ENCODE measurements at places on chromosomes 5 and 9.

GRCh38 chr5:82982846-82983245 lies 94.3 kb downstream of the TMEM167A start:
- DNase-seq, result no peak

GRCh38 chr5:174827558-174827957 lies 103.2 kb downstream of the MSX2 start:
- no peak for DNase-seq

DNA sequence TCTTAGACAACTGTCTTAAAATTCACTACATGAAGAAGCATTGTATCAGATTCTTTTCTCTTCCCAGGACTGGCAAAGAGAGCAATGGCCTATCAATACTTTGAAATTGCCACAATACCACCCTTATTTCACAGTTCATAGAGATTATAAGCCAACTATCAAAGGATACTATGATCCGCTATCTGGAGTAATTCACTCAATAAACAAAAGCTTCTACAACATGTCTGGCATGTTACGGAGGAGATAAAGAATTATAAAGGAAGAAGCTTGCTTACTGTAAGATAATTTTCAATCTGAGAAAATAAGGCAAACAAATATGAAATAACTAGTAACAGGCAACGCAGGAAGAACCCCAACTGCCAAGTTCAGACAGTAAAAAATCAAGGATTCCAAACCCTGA lies 114.8 kb downstream of the GNAQ start:
- DNase-seq, result no peak

- no peak for DNase-seq
Observed at GRCh38 chr9:91188719-91189590, 172.8 kb downstream of the AUH start.

DNA sequence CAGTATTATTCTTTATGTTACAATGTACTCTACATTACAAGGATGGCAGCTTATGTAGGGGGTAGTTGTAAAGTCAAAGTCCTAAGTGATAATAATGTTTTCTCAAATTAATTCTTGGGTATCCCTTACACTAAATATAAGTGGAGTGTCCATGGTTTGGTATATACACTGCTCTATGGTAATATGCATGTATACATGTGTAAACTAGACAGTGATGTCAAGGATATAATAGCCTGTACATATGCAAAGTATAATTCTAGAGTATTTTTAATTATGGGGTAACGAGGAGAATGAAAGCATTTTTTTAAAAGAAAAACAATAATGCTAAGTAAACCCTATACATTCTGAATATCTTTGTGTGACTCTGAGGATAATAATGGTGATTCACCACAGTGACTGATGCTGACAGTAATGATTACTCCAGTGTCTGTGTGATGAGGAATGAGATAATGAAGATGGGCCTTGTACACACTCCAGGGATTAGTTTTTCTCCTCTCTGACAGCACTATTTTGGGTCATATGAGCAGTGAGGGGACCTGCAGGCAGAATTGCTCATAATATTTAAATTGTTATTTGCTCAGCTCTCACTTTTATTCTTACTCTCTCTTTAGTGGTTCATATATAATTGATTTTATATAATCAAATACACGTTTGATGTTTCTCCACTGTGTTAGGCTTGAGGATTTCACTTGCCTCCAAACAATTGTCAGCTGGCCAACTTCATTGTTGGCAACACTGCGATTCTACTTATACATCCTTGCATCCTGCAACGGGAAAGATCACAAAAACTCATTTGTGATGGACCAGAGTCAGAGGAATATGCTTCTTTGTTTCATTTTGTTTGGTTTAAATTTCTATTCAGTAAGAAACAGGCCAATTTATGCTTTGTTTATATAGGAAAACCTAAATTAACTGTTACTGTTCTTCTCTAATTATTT lies 88.2 kb downstream of the NREP start:
- no peak for DNase-seq

- DNase-seq, result no peak
Observed at GRCh38 chr5:158841481-158842276, 258.0 kb downstream of the EBF1 start.

DNA sequence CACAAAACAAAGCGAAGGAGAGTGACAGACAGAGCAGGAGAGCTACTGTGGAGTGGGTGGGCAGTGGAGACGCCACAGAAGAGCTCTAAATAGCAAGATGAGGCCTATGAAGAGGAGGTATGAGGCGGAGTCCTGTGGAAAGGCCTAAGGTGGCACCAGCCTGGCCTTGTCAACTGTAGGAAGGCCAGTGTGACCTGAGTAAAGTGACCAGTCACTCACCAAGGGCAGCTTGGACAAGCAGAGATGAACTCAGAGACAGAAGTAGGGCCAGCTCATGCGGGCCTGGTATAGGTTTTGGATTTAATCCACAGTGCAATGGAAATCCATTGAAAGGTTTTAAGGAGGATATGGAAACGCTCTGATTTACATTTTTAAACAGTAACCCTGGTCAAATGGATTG lies 23.8 kb upstream of the SH3RF2 start:
- no peak for DNase-seq

- no peak for DNase-seq
Observed at GRCh38 chr9:128340691-128341434, 536 bp downstream of the SLC27A4 start.

DNA sequence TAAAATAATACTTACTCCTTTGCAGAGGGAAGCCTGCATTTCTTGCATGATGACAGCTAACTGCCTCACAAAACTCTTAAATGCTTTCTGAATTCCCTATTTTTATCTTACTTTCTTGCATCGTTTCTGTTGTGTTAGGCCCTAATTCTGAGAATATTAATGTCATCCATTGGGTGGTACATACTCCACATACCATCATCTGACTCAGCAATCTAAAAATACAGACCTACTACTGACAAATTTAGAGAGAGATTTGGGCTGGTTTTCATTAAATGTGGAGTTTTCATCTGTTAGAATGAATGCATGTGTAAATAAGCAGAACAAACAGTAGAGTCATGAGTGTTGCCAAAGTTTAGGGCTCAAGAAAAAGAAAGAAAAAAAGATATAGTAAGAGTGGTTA lies 26.5 kb upstream of the KCNN2 start:
- DNase-seq, result no peak

DNA sequence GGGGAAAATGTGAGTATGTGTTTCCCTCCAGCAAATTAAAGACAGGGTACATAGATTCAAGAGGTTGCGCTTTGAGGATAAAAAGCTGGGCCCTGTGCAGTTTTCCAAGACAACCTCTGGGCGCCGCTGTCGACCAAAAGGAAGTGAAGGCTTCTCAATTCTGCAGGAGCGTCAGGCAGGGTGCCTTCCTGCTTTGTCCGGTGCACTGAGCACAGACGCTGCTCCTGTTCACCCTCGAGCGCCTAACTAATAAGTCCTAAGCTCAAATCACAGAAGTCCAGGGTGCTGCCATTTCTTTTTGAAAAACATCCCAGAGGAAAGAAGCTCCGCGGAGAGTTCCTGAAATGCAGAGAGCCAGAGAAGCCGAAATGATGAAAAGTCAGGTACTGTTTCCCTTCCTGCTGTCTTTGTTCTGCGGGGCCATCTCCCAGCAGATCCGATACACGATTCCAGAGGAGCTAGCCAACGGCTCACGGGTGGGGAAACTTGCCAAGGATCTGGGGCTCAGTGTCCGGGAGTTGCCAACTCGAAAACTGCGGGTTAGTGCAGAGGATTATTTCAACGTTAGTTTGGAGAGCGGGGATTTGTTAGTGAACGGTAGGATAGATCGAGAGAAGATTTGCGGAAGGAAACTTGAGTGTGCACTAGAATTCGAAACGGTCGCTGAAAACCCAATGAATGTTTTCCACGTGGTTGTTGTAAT lies at the start of gene PCDHGB1:
Gene PCDHGB1, plus strand, starts transcription at position 183 of the 703 bp plus-strand sequence. Its CDS starts 162 bp downstream, at position 345.
- DNase-seq, result no peak
